ENCODE measurements at places on chromosomes 7 and 10.

GRCh38 chr10:108049668-108050067, 885.2 kb upstream of the SORCS1 start:
- DNase-seq = no peak

DNA sequence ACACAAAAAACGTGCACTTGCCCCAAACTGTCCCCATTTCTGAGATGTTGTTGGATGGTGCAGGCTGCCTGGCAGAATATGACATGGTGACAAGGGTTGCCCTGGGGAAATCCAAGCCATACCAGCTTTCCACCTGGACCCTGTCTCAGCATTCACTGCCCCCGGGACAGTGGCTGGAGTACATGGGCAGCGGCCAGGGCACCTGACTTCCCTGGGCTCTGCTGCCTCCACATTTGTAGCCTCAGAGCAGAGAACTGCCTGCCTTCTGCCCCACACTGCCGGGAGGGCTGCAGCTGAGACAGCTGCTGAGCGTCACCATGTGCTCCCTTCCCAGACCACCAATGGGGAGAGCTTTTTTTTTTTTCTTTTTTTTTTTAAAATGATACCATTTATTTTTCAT, 222.9 kb upstream of the ZNF32 start:
- no peak for DNase-seq

GRCh38 chr7:13021566-13022300, 334.3 kb downstream of the ARL4A start:
- no peak for DNase-seq

- DNase-seq = no peak
Measured at GRCh38 chr10:114426476-114426875, 22.2 kb upstream of the AFAP1L2 start.
